Activated CD8-positive, alpha-beta memory T cell treated with anti-CD3 and anti-CD28 coated beads, Interleukin-2, amount 10 ng/mL, durations not matched to agents 7 days and 5 days (primary cell): ENCODE measurements at places on chromosomes 3 and 15. TPM values are rescaled to one million over a fixed set of nuclear protein-coding genes. Genes with fewer than 3 reads are reported as not detected.
A peak's percentile ranks its signal among the peaks of the same experiment; 100 is the strongest.

DNA sequence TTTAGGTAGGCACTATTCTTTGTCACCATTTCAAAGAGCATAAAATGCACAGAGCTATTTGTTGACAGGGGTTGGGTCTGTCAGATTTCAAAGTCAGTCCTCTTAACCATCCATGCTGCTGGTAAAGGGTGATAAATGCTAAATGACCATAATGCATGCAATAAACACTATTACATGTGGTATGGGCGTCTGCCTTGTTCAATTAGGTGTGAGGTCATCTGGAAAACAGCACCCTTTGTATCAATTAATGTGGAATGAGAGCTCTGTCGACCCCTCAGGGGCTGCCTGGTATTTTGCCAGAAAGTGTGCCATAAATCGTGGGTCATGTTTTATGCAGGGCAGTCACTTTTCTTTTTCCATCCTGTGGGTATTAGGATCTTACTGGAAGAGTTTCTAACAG is 235.6 kb downstream of the SV2B start:
- no peak for DNase-seq
- H3K27ac ChIP-seq, result no peak overlapping the region
- H3K36me3 ChIP-seq, result no peaks in the 10 kb centered on the region
- peaks cover 4% of the 10 kb centered on the region for H3K4me1 ChIP-seq
- H3K27me3 ChIP-seq, result peaks cover 20% of the 10 kb centered on the region
- no peak overlapping the region for H3K4me3 ChIP-seq

The CADPS gene
- not detected for total RNA-seq

DNA sequence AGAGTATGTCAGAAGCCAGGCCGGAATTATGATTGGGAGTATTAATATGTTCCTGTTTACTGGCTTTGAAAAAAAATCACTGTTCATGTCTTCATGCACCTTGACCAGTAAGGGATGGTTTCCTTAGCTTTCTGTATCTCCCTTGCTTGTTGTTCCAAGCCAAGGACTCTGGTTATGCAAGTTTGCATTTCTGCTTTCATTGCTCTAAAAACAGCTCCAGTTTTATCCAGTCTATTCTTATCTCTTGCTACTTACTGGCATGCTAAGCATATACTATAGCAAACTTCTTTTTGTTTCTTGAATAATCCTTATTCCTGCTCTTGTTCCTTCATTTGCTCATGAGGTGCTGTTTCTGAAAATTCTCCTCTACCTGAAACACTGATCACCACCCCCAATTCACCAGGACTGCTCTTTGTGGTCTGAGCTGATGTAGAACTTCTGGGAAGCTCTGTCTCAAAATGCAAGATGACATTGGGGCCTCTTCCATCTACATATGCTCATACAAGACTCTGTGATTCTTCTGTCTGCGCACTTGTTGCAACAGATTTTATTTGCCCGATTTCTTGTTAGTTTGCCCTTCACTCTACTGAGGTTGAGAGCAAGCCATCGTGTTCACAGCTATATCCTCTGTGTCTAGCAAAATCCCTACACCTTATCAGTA is 173.0 kb downstream of the EBLN2 start:
- H3K27me3 ChIP-seq, result no peaks in the 10 kb centered on the region
- no peaks in the 10 kb centered on the region for H3K4me1 ChIP-seq
- no peak overlapping the region for H3K4me3 ChIP-seq
- no peaks in the 10 kb centered on the region for H3K36me3 ChIP-seq
- DNase-seq, result no peak
- H3K27ac ChIP-seq, result no peak overlapping the region

- no peak overlapping the region for H3K27ac ChIP-seq
- H3K4me1 ChIP-seq, result no peaks in the 10 kb centered on the region
- H3K27me3 ChIP-seq, result peaks cover 10% of the 10 kb centered on the region
- H3K36me3 ChIP-seq, result no peaks in the 10 kb centered on the region
- H3K4me3 ChIP-seq, result no peak overlapping the region
These were observed 17.7 kb downstream of the GOLGA8S start for GRCh38 chr15:23372284-23372683.

GRCh38 chr3:159941038-159942000 is 47.3 kb upstream of the IL12A start:
- no peaks in the 10 kb centered on the region for H3K36me3 ChIP-seq
- no peak overlapping the region for H3K27ac ChIP-seq
- H3K27me3 ChIP-seq, result peaks cover 15% of the 10 kb centered on the region
- H3K4me1 ChIP-seq, result peaks cover 13% of the 10 kb centered on the region

DNA sequence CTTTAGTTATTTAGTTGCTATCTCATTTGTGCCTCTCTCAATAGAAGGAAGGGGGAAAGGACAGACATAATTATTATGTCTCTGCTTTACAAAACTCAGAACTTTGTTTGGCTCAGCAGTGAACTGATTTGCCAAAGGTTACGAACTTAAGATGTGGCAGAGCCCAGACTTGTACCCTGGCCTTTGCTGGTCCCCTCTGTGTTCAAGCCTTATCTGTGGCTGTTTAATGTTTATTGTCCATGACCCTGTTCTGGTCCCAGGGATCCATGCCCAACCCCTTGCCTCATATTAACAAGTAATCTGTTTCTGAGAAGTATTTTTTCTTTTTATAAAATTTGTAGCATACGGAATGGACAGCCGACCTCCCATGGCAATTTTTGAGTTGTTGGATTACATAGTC is 10.7 kb downstream of the SNAPC5 start:
- H3K27ac ChIP-seq, result no peak overlapping the region
- no peak for DNase-seq
- H3K4me1 ChIP-seq, result no peaks in the 10 kb centered on the region
- no peaks in the 10 kb centered on the region for H3K27me3 ChIP-seq

- H3K27ac ChIP-seq, result no peak overlapping the region
- peaks cover 6% of the 10 kb centered on the region for H3K4me1 ChIP-seq
- no peak overlapping the region for H3K4me3 ChIP-seq
- DNase-seq, result peak; percentile 57
These were observed 223.2 kb downstream of the MTHFS start for GRCh38 chr15:79673416-79674123.

The CMTM8 gene
- total RNA-seq, result 4.0 TPM
